ENCODE measurements at places on chromosomes 16 and 17.
A peak's percentile ranks its signal among the peaks of the same experiment; 100 is the strongest.

GRCh38 chr16:8070506-8070905 is 519.8 kb downstream of the TMEM114 start:
- no peak for DNase-seq

GRCh38 chr16:12141073-12141951 is 164.8 kb downstream of the SNX29 start:
- DNase-seq = no peak

GRCh38 chr17:29733166-29733565 is 110.5 kb upstream of the CORO6 start:
- DNase-seq = no peak

GRCh38 chr16:15807603-15808009 is 49.2 kb downstream of the MYH11 start:
- no peak for DNase-seq

GRCh38 chr17:77926981-77927380 is 31.5 kb upstream of the TNRC6C start:
- DNase-seq = no peak

- DNase-seq = no peak
Observed at GRCh38 chr16:23274968-23275367, 27.1 kb upstream of the SCNN1B start.

- DNase-seq = no peak
Observed at GRCh38 chr16:75296606-75297005, 45.2 kb upstream of the BCAR1 start.

DNA sequence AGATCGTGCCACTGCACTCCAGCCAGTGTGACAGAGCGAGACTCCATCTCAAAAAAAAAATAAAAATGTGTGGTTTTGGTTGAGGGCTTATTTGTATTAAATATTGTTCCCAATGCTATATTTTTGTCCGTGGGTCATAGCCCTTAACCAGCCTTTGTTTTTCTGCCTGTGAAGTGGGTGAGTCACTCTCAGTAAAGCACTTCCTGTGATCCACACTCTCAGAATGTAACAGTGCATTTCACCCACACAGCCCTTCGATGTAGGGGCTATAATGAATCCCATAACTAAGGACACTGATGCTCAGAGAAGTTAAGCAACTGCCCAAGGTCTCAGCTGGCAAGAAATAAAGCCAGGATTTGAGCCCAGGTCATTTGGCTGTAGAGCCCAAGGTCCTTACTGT is 34.7 kb upstream of the POLR3E start:
- DNase-seq = peak; percentile 12

- DNase-seq = no peak
Observed at GRCh38 chr17:63023049-63023448, 57.0 kb downstream of the TANC2 start.

- no peak for DNase-seq
Observed at GRCh38 chr16:58127634-58128033, 1.5 kb downstream of the CFAP20 start.

DNA sequence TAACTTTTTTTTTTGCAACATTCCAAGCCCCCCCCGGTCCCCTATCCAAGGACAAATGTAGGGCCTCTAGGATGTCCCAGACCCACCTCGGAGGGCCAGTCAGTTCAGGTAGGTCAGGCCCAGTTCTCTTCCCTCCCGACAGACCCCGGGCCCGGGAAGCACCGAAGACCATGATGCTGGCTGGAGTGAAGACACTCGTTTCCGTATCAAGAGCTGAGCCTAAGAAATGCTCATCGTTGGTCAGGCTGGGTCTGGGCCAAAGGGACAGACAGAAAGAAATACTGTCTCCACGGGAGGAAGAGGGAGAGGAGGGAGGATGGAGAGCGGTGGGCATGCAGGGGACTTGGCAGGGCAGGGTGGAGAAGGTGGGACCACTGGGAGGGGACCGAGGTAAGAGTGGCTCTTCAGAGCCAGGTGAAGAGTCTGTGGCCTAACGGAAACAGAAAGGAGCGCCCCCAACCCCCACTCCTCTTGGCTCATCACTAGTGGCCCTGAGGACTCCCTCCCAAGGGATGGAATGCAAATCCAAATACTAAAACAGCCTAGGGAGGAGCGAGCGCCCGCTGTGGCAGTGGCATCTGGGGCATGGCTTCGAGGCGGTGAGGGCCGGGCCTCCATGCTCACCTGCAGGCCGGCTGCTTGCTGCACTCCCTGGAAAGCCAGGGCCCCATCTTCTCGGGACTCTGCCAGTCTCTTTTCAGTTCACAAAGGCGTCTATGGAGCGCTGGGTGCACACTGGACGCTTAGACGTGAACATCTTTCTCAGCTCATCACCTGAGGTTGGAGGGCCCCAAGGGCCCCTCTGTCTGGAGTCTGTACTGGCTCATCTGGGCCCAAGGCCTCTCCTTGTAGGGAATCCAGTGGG is 1.7 kb upstream of the ROGDI start:
- DNase-seq = no peak

- no peak for DNase-seq
Observed at GRCh38 chr16:84476401-84476800, 28.1 kb downstream of the MEAK7 start.

GRCh38 chr17:20116683-20117309 is 107.6 kb downstream of the SPECC1 start:
- peak; percentile 32 for DNase-seq

DNA sequence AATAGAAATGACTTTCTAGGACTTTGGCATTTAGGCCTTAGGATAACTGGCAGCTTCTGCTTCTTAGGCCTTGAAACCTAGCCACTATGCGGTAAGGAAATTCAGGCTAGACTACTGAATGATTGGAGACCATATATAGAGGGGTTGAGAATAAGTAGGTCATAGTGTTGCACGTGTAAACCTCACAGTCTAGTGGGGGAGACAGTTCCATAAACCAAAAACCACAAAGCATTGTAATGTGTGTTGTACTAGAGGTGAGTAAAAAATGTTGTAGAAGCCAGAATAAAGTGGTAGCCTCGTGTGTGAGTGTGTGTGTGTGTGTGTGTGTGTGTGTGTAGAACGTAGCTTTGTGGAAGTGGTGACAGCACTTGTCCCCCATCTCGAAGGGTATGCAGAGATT is 188.5 kb downstream of the MAP2K6 start:
- no peak for DNase-seq

- DNase-seq = no peak
Observed at GRCh38 chr17:51662204-51663056, 402.1 kb downstream of the UTP18 start.

GRCh38 chr17:3719265-3719664 is 4.4 kb upstream of the HASPIN start:
- DNase-seq = no peak

DNA sequence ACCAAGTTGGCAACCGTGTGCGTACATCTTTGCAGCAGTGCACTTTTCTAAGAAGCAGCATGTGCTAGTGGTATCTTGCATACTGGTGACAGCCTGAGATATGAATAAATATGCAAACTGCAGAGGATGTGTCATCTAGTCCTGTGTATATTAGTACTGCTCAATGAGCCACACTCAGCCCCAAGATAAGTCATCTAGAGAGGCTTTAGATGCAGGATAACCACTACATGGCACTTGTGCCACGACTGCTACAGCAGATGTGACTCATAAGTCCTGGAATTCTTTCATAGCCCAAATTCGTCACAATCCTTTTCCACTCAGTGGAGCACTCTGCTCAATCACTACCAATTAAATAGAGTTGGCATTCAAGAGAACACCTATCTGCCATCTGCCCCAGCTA is 171.5 kb downstream of the AXIN2 start:
- DNase-seq = no peak

DNA sequence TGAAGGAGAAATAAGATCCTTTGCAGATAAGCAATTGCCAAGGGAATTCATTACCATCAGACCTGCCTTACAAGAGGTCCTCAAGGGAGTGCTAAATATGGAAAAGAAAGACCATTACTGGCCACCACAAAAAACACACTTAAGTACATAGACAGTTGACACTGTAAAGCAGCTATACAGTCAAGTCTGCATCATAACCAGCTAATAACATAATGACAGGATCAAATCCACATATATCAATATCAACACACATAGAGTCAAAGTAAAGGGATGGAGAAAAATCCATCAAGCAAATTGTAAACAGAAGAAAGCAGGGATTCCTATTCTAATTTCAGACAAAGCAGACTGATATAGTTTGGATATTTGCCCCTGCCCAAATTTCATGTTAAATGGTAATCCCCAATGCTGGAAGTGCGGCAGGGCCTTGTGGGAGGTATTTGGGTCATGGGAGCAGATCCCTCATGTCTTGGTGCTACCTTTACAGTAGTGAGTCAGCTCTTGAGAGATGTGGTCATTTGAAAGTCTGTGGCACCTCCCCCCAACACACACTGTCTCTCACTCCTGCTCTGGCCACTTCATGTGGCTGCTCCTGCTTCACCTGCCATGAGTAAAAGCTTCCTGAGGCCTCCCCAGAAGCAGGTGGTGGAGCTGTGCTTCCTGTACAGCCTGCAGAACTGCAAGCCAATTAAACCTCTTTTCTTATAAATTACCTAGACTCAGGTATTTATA is 32.8 kb downstream of the TANC2 start:
- no peak for DNase-seq

DNA sequence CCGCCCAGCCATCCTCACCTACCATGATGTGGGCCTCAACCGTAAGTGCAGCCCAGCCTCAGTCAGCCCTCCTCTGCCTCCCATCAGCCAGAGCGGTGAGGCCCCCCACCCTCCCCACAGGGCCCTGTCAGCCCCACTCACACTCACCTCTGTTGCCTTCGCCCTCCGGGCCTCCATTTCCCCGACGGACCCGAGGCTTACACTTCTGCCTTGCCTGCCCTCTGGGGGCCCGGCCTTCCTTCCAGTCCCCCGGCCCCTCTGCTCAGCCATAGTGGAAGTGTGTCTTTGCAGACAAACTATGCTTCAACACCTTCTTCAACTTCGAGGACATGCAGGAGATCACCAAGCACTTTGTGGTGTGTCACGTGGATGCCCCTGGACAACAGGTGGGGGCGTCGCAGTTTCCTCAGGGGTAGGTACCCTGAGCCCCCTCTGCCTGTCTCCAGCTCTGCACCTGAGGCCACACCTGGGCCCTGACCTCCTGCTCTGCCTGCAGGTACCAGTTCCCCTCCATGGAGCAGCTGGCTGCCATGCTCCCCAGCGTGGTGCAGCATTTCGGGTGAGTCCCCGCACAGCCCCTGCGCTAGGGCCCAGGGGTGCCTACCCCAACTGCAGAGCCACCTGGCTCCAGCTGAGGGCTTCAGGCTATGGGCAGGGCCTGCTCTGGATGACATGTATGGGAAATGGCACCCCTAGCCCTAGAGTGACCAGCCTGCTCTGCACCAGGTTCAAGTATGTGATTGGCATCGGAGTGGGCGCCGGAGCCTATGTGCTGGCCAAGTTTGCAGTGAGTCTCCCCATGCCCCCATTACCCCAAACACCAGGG is 4.1 kb downstream of the NDRG4 start:
- no peak for DNase-seq

Data from T-helper 2 cell treated with Interferon-gamma antibody and Interleukin-4, amounts not matched to agents 5 μg/mL and 100 μg/mL, for 36 hours (primary cell).